Memory B cell (primary cell): ENCODE measurements at places on chromosomes 16 and 17.

GRCh38 chr17:31415004-31415454 is 23.6 kb downstream of the RAB11FIP4 start:
- no peak for DNase-seq

DNA sequence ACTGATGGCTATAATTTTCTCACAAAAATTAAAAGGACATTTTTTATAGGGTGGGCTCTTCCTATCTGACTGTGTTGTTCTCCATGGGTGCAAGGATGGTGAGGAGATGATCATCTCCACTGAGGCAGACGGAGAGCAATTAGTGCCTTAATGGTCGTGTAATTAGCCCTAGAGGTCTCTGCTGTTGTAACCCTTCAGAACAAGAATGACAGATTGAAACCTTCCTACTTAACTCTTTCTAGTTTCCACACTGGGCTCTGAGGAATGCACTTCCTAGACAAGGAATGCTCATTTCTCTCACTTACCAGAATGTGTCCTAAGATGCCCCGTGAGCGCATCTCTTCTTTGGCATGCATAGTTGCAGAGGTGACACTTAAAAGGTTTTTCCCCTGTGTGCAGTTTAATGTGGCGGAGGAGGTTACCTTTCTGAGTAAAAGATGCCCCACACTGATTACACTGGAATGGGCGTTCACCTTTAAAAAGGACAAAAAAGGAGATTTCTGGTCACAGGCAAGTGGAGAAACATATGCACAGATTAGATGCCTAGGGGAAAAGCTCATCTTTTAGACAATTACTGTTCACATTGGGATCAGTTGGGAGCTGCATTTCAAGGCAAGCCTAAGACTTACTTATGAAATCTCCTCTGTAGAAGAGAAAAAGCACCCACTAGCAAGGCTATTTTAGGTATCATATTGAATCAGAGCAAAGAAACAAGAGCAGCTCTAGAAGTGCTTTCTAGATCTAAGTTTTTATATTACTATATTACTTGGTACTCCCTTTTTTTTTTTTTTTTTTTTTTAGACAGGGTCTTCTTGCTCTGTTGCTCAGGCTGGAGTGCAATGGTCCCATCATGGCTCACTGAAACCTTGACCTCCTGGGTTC is 53.6 kb downstream of the GRB7 start:
- DNase-seq, result no peak

GRCh38 chr16:87424266-87424665 is 32.1 kb downstream of the MAP1LC3B start:
- no peak for DNase-seq

- peak; percentile 20 for DNase-seq
Measured at GRCh38 chr17:47279062-47279801, 25.6 kb downstream of the ITGB3 start.

DNA sequence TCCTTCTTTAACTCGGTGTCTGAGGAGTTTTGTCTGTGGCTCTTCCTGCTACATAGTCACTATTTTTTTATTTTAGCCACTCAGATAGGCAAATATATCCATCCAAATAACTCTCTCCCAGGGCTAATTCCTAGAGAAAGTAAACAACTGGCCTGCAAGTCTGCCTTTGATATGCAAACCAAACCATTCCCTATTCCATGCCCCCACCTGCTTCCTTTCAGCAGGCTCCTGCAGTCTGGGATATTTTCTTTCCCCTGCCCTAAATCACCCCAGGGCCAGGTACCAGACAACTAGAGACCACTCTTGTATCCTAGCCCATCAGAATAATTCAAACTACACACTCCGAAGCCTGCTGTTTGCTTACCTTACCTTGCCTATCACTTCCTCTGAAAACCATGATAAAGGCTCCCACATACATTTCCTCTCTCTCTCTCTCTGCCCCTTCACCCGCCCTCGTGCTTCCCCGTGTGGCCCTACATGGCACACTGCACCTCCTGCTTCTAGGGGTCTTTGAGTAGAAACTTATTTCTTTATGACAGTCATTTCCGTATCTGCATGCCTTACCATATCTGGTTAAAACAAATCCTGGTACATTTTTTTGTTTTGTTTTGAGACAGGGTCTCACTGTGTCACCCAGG is 8.3 kb downstream of the CD300H start:
- DNase-seq, result no peak
